ENCODE measurements at places on chromosomes 4 and X.

DNA sequence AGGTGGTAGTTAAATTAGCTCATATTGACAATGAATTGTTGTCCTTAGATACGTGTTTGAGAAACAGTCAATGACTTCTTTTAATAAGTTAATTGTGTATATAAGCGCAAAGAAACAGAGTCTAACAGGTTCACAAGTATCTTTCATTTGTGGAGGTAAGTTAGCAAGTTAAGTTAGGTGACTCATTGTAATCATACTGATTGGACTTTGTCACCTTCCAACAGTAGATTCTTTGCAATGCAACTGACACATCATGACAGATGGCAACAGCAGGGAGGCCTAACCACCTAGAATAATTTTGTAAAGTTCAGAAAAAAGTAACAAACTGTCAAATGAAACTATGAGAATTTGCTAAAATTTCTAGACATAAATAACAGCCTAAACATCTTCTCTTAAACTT lies 207.6 kb upstream of the PITX2 start:
- DNase-seq: no peak

DNA sequence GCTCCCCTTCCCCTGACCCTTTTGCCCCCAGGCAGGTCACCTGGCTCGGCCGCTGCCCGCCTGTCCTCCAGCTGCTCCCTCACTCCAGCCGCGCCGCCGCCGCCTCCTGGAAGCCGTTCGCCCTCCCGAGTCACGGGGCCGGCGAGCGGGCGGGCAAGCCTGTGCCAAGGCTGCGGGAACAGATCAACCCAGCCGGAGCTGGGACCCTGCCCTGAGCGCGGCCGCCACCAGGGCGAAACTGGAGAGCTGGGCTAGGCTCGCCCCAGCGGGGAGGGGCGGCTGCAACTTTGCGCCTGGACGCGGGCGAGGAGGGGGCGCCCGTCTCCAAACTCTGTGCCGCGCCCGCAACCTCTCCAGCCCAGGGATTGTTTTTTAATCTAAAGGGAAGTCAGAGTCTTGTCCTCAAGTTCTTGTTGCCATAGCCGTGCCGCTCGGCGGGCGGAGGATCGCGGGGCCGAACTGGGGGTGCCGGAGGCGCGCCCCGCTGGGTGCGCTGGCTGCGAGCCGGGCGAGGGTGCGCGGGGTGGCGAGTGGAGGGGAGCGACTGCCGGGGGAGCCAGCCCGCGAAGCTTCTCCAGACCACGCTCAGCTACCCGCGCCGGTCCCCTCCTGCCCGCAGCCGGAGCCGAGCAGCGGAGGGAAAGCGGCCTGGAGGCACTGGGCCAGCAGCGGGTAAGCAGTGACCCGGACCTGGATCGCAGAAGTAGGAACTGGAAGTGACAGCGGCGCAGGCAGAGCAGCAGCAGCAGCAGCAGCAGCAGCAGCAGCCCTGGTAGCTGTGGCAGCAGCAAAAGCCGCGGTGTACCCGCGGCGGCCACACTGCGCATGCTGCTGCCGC lies 13.4 kb downstream of the ARHGEF6 start:
- peak; percentile 83 for DNase-seq

GRCh38 chr4:14566518-14566917 lies 435.8 kb upstream of the CPEB2 start:
- no peak for DNase-seq

- DNase-seq: no peak
Measured at GRCh38 chrX:16060252-16060651, 63.1 kb upstream of the GRPR start.

- DNase-seq: no peak
Measured at GRCh38 chr4:184234155-184234554, 16.5 kb upstream of the ENPP6 start.

GRCh38 chr4:21979196-21979595 lies 30.6 kb upstream of the KCNIP4 start:
- DNase-seq: no peak

DNA sequence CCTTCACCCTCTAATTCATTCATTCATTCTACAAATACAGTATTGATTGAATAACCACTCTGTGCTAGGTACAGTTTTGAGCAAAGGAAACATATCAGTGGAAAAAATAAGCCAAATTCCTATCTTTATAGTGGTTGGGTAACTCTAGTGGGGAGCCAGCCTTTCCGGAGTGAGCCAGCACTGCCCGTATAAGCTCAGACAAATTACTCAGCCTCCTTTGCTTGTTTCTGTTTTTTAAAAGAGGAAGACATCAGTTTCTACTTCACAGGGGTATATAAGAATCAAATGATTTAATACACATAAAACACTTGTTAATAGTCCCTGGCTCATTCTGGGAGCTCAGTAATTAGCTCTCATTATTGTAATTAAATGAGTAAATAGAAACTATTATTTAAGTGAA lies 238.2 kb upstream of the MAD2L1 start:
- DNase-seq: no peak

DNA sequence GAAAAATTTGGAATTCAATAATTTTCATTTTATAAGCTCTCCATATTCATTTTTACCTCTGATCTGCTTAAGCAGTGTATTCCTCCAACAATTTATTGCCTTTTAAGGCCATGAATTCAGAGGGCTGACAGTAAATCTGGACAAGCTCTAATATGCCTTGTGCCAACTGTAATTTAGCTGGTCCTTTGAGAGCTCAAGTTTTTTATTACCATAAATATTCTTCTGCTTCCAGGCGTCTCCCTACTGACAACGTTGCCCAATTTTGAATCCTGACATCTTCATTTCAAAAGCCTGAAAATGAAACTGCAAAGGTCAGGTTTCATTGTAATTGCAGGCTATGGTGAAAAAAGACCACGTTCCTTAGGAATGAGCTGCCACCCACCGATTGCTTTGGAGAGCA lies 95.8 kb upstream of the GEMIN8 start:
- no peak for DNase-seq

GRCh38 chr4:43765514-43765913 lies 683.1 kb downstream of the KCTD8 start:
- DNase-seq: no peak

DNA sequence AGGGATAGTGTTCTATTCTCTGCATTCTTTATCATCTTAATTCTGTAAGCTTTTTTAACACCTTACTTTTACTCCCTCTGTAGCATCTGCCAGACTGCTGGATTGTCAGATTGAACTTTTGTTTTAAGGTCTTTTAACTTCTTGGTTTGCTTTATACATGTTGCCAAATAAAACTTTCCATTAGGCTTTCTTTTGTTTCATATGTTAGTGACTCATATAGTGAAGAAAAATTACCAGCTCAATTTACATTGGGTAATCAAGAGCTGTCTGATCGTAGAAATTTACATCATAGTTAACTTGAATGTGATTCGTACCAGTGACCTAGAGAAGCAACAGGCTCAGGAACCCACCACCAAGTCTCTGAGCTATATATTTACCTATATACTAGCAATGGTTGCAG lies 28.5 kb upstream of the KLHL4 start:
- DNase-seq: no peak

- no peak for DNase-seq
Measured at GRCh38 chrX:74636749-74637314, 22.4 kb upstream of the RLIM start.

- no peak for DNase-seq
Measured at GRCh38 chr4:87913896-87914295, 61.6 kb upstream of the SPP1 start.

- DNase-seq: peak; percentile 85
Measured at GRCh38 chr4:75724867-75725724, 719 bp downstream of the USO1 start.

GRCh38 chrX:101117701-101118100 lies 19.7 kb downstream of the CENPI start:
- no peak for DNase-seq

GRCh38 chr4:86991994-86992393 lies 57.2 kb downstream of the AFF1 start:
- no peak for DNase-seq

DNA sequence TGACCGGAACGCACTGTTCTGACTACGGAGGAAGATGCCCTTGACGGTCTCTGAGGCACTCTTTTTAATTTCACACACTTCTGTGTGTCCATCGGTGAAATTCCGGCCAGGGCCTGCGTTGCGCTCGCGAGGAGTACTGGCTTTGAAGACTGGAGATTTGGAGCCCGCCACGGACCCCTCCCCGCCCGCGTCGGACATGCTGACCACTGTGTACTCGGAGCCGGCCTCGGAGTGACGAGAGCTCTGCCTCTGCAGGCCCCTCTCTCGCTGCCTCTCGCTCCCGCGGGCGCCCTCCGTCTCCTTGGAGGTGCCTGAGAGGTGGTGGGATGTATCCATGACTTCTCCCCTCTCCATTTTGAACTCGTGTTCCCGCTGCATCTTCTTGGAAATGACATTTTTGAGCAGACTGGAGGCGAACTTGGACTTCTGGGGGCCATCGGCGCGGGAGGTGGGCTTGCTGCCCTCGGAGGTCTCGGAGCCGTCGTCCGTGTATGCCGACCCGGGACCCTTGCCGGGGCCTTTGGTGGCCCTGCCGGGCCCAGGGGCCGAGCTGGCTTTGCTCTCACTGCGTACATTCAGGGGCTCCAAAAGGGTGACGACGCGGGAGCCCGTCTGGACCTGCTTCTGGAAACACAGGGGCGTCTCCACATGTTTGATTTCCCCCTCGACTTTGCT lies 5.7 kb downstream of the C4orf54 start:
- no peak for DNase-seq

GRCh38 chrX:52262195-52262546 lies 77.5 kb downstream of the MAGED4 start:
- no peak for DNase-seq

- DNase-seq: no peak
Measured at GRCh38 chr4:99275050-99275449, 15.7 kb downstream of the ADH1A start.

DNA sequence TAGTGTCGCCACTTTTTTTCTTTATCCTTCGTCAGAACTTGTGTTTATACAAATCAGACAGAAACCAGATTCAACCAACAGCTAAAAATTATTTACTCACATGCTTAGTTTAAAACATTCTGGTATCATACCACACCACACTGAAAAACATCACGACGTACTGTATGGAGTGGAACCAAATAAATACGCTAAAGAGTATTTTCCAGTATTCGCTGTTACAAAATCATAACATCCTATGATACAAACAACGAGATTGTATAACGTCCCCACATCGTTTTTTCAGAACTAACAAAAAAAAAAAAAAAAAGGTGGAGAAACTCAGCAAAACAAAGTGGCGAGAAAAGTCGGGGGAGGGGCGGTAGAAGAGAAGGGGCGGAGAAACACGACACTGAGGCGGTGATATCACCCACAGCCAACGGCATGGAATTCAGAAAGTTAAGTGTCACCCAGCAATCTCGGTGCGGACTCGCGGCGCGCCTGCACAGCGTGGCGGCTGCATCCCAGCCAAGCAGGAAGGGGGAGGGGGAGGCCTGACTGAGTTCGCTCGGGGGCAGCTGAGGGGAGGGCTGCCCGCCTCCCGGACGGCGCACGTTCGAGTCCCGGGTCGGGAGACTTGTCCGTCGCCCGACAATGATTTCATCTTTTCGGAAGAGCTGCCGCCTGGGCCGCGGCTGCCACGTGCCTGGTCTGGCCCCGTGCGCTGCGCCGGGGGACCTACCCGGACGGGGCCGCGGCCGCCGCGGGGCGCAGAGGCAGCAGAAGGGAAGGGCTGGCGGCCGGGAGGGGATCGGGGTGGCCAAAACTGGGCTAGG lies 920 bp downstream of the SETD7 start:
- DNase-seq: peak; percentile 92

DNA sequence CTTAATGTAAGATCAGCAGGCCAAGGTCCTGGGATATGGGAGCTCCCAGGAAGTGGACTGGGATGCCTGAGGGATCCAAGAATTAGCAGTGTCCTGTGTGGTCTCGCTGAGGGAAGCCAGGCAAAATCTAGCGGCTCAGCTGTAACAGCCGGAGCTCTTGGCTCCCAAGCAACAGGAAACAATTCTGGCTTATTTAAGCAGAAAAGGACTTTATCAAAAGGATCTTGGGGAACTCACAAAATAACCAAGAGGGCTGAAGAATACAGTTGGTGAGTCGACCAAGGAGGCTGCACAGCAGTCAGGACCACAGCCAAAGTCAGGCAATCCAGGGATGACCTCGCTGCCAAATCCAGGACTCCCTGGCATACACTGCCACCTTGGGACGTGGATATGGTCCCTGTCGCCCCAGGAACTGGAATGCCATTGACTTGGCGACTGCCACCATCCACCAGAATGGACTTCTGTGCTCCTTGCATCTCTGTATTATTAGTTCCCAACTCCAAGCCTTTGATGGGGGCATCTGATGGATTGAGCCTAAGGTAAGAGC lies 165.3 kb upstream of the BCOR start:
- no peak for DNase-seq

GRCh38 chrX:18455384-18455783 lies 30.0 kb downstream of the CDKL5 start:
- DNase-seq: no peak

GRCh38 chr4:78070731-78071282 lies 13.7 kb downstream of the FRAS1 start:
- DNase-seq: no peak

DNA sequence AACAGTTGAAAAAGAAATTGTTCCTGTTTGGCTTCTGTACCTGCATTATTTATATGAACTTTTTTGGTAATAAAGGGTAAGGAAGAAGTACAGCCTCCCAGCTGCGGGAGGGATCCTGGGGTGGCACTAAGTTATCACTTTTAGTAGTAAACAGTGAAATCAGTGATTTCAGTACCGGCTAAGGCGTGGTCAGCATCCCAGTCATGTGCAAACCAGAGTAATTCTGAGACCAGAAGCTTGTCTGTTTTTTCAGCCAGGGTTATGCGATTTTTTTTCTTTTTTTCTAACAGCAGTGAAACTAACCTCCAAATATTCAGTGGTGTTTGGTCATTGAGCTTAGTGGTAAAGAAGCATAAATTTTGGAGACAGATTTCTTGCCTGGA lies 3.3 kb downstream of the EGF start:
- no peak for DNase-seq

DNA sequence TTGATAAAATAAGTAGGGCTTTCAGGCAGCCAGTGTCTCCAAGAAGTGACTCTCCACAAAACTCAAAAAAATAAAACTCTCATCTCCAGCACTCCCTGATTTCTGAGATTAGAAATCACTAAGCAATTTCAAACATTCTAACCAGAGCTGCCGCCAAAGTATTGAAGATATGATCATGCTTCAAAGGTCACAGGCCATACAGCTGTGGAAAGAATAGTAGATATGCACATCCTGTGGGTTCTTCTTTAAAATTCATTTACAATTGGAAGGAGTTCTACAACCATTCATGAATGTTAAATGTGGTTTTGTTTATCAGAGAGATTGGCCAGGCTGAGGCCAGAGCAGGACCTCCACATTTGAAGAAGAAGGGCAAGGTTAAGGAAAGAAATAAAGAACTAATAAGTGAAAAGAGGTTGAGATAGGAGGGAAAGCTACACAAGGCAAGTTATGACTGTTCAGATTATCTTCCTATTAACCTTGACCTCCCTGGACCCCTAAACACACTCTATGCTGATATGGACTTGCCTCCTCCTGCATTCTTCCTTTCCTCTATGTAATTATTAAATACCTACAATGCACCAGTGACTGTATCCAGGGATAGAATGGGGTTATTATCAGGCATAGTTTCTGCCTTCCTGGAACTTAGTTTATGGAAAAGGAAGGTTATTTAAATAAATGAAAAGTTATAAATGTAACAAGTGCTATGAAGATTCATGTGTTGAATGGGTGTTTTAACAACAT lies 56.4 kb downstream of the USP38 start:
- DNase-seq: no peak
